ENCODE measurements at places on chromosomes 3 and 15.

DNA sequence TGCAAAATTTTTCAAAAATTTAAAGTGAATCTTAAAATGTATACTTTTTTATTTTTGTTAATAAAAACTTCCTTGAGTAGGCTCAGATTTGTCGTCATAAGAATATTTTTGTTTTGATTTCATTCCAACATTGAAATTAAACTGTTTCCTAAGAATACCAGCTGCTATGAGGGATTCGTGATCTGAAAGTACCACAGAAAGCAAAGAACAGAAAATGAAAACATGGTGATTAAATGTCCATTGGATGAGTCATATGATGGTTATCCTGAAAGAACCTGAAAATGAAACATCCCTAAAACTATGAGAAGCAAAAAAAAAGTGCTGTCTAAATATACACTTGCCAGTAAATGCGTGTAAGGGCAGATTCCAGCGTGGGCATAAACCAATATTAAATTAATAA lies 143.8 kb downstream of the GMNC start:
- no peaks in the 10 kb centered on the region for H3K27me3 ChIP-seq
- no peaks in the 10 kb centered on the region for H3K4me1 ChIP-seq
- H3K4me3 ChIP-seq, result no peak overlapping the region
- H3K27ac ChIP-seq, result no peak overlapping the region

GRCh38 chr3:181919375-181919774 lies 207.7 kb downstream of the SOX2 start:
- no peaks in the 10 kb centered on the region for H3K4me1 ChIP-seq
- H3K27ac ChIP-seq, result no peak overlapping the region
- H3K27me3 ChIP-seq, result no peaks in the 10 kb centered on the region
- DNase-seq, result no peak
- H3K36me3 ChIP-seq, result no peaks in the 10 kb centered on the region

- peaks cover 35% of the 10 kb centered on the region for H3K4me1 ChIP-seq
- DNase-seq, result no peak
- no peaks in the 10 kb centered on the region for H3K27me3 ChIP-seq
- peak overlapping the region; percentile 82 for H3K27ac ChIP-seq
- no peaks in the 10 kb centered on the region for H3K36me3 ChIP-seq
Observed at GRCh38 chr3:58066842-58067241, 58.6 kb downstream of the FLNB start.

GRCh38 chr15:42253300-42253699 lies 19.7 kb upstream of the GANC start:
- no peak for DNase-seq
- H3K4me1 ChIP-seq, result no peaks in the 10 kb centered on the region
- no peak overlapping the region for H3K27ac ChIP-seq

DNA sequence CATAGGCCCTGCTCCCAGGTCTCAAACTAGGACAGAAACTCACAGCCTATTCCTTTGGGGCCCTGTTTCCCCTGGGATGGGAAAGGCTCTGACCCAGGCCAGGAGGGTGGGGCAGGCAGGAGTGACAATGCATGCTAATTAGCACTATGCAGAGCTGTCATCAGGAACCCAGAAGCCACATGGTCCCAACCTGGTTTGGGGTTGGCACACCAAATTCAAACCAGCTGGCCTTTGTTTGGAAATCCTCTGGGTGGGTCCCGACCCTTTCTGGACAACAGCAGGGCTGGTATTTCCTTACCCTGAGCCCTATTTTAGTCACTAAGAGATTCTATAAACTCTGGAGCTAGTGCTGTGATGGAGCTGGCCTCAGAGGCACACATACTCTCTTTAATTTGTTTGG lies 166.2 kb downstream of the LRTM1 start:
- H3K4me3 ChIP-seq, result no peak overlapping the region
- no peaks in the 10 kb centered on the region for H3K4me1 ChIP-seq
- no peak overlapping the region for H3K27ac ChIP-seq
- DNase-seq, result no peak
- H3K36me3 ChIP-seq, result no peaks in the 10 kb centered on the region

GRCh38 chr3:100131241-100131640 lies 16.9 kb upstream of the FILIP1L start:
- H3K27me3 ChIP-seq, result no peaks in the 10 kb centered on the region
- no peak overlapping the region for H3K4me3 ChIP-seq
- DNase-seq, result no peak
- no peak overlapping the region for H3K27ac ChIP-seq
- H3K36me3 ChIP-seq, result no peaks in the 10 kb centered on the region

GRCh38 chr3:37272741-37273140 lies 98.4 kb upstream of the LRRFIP2 start:
- H3K36me3 ChIP-seq, result peaks cover 43% of the 10 kb centered on the region
- peaks cover 14% of the 10 kb centered on the region for H3K4me1 ChIP-seq
- no peak overlapping the region for H3K27ac ChIP-seq
- H3K4me3 ChIP-seq, result no peak overlapping the region
- DNase-seq, result no peak

GRCh38 chr15:90812171-90812957 lies 56.0 kb upstream of the FURIN start:
- no peak overlapping the region for H3K4me3 ChIP-seq
- H3K36me3 ChIP-seq, result no peaks in the 10 kb centered on the region
- DNase-seq, result no peak
- no peaks in the 10 kb centered on the region for H3K4me1 ChIP-seq

- no peaks in the 10 kb centered on the region for H3K27me3 ChIP-seq
- H3K4me1 ChIP-seq, result no peaks in the 10 kb centered on the region
- no peaks in the 10 kb centered on the region for H3K36me3 ChIP-seq
- no peak overlapping the region for H3K27ac ChIP-seq
- H3K4me3 ChIP-seq, result no peak overlapping the region
Observed at GRCh38 chr15:50009634-50010033, 109.4 kb downstream of the ATP8B4 start.

DNA sequence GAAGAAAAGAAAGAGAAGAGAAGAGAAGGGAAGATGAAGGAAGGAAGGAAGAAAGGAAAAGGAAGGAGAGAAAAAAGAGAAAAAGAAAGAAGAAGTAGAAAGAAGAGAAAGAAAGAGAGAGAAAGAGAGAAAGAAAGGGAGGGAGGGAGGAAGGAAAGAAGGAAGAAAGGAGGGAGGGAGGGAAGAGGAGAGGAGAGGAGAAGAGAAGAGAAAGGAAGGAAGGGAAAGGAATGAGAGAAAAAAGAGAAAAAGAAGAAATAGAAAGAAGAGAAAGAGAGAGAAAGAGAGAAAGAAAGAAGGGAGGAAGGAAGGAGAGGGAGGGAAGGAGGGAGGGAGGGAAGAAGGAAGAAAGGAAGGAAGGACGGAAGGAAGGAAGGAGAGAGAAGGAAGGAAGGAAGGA lies 217.9 kb upstream of the POU1F1 start:
- no peaks in the 10 kb centered on the region for H3K4me1 ChIP-seq
- DNase-seq, result no peak
- no peak overlapping the region for H3K27ac ChIP-seq
- H3K4me3 ChIP-seq, result no peak overlapping the region
- H3K36me3 ChIP-seq, result no peaks in the 10 kb centered on the region

GRCh38 chr15:62625429-62626033 lies 417.0 kb upstream of the TPM1 start:
- no peaks in the 10 kb centered on the region for H3K36me3 ChIP-seq
- peak; percentile 15 for DNase-seq
- peaks cover 14% of the 10 kb centered on the region for H3K4me1 ChIP-seq
- no peak overlapping the region for H3K27ac ChIP-seq
- no peaks in the 10 kb centered on the region for H3K27me3 ChIP-seq

DNA sequence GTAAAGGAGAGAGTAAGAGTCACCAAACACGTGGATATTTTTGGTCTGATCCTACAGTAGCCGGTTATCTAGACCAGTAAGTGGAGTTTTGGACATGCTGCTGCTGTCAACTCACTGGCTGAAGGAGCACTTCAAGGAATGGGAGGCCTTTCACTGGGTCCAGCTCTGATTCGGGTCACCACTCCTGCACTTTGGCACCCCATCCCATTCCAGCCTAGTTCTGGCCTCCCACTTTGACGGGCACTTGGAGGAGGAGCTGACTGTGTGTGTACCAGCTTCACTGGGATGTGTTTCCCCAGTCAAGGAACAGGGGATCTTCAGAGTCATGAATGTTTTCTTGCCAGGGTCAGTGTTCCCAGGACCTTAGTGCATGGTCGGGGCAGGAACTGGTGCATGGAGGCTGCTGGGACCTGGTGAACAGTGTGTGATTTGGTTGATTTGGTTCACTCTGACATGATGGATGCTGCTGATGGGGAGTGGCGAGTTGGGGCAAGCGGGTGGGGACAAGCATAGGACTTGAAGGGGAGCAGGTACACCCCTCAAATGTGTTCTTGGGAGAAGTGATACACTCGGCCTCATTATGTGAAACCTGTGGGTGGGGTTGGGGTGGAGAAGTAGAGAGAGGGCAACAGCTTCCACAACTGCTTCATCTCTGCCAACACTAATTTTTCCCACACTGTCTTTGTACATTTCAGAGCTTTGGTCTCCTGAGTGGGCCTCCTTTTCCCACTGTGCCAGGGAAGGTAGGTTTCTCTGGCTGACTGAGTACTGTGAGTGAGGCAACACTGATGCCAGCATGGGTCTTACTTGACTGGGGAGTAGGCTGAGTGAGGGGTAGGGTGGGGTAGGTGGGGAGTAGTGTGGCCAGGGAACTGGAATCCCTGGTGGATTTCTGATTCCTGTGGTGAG lies 64.0 kb downstream of the RGMA start:
- H3K27me3 ChIP-seq, result no peaks in the 10 kb centered on the region
- DNase-seq, result no peak
- peaks cover 41% of the 10 kb centered on the region for H3K4me1 ChIP-seq
- H3K4me3 ChIP-seq, result no peak overlapping the region
- peak overlapping the region; percentile 17 for H3K27ac ChIP-seq

DNA sequence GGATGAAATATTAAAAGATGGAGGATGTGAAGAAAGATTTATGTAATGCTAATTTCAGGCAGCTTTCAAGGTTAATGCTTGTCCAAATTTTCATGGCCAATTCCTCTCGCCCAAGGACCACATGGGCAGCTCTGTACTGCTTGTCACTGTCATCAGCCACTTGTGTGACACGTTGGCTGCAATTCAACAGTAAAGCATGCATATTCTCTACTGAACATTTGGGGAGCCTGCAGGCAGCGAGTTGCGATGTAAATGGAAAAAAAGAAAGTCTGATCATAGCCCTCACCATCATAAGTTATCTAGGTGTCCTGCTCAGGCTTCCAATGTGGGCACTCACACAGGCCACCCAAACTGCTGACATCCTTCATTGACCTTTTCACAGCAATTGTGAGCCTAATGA lies 1026.8 kb upstream of the NR2F2 start:
- H3K4me1 ChIP-seq, result peaks cover 36% of the 10 kb centered on the region
- no peak overlapping the region for H3K4me3 ChIP-seq
- H3K27ac ChIP-seq, result peak overlapping the region; percentile 73
- H3K27me3 ChIP-seq, result no peaks in the 10 kb centered on the region
- no peaks in the 10 kb centered on the region for H3K36me3 ChIP-seq

DNA sequence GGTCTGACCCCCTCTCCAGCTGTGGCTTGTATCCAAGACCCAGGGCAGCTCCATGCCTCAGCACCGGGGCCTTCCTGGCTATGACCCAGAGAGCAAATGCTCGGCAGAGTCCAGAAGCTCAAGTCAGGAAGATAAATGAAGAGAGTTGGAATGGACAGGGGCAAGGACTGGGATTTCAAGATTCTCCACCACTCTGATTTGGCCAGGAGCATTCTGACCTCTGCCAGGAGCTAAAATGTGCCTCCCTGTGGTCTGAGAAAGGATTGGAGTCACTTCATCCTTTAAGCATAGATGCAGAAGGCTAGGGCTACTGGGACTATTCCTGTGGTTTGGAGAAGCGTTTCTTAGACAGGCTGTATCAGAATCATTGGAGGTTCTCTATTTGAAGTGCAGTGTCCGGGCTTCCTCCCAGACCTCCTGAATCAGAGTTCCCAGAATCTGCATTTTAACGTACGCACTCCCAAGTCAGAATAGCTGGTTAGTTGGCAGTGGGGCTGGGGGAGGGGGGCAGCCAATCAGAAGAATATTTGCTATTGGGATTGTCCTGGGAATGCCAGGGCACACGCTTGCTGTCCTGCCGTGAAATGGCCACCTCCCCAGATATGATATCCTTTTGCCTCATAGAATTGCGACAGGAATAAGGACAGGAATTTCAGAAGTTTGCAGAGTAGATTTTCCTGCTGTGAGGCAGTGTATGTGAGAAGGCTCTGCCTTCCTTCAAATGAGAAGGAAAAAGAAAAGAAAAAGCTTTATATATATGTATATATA lies 57.4 kb downstream of the HRH1 start:
- H3K4me3 ChIP-seq, result no peak overlapping the region
- no peaks in the 10 kb centered on the region for H3K27me3 ChIP-seq
- H3K36me3 ChIP-seq, result no peaks in the 10 kb centered on the region
- H3K4me1 ChIP-seq, result peaks cover 6% of the 10 kb centered on the region

GRCh38 chr3:72338942-72339669 lies 509.1 kb downstream of the SHQ1 start:
- peaks cover 10% of the 10 kb centered on the region for H3K4me1 ChIP-seq
- H3K4me3 ChIP-seq, result no peak overlapping the region
- no peak for DNase-seq
- no peak overlapping the region for H3K27ac ChIP-seq
- no peaks in the 10 kb centered on the region for H3K27me3 ChIP-seq
- no peaks in the 10 kb centered on the region for H3K36me3 ChIP-seq

GRCh38 chr3:111616417-111617105 lies 21.4 kb upstream of the ZBED2 start:
- H3K27me3 ChIP-seq, result no peaks in the 10 kb centered on the region
- H3K4me3 ChIP-seq, result no peak overlapping the region
- no peaks in the 10 kb centered on the region for H3K4me1 ChIP-seq
- DNase-seq, result no peak

DNA sequence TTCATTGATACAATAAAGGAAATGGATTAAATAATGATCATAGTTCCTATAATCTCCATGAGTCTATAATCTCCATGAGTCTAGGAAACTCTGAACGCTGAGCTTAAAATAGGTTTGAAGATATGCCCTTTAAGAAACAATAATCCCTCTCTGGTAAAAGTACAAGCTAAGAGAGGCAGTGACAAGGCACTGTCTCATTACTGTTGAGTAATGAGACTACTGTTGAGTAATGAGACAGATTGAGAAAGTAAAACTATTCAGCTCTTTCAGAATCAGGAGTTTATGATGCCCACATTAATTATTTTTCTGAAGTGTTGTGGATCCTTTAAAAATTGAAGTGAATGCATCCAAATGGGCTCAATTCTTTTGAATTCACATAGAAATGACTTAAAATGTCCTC lies 235.5 kb upstream of the THRB start:
- H3K4me3 ChIP-seq, result no peak overlapping the region
- H3K27ac ChIP-seq, result no peak overlapping the region
- no peaks in the 10 kb centered on the region for H3K36me3 ChIP-seq
- no peak for DNase-seq
- no peaks in the 10 kb centered on the region for H3K27me3 ChIP-seq
- H3K4me1 ChIP-seq, result no peaks in the 10 kb centered on the region
